ENCODE measurements at places on chromosomes 3 and 15.

- no peak for DNase-seq
These were observed 171.2 kb downstream of the ADAMTS17 start for GRCh38 chr15:100170291-100171210.

DNA sequence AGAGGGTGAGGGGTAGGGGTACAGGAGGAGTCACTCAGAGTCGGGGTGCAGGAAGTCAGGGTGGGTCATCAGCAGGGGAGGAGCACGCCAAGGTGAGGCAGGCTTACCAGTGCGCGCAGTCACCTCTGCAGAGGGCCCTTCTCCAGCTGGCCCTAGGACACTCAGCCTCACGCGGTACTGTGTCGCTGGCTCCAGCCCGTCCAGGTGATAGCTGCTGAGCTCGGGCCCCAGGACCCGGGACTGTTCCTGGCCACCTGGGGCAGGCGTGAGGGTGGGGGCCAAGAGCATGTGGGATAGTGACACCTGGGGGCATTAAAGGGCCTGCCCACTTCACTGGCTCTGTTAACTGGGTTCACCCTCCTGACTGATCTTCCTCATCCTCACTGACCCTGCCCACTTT, 7.4 kb downstream of the COL7A1 start:
- no peak for DNase-seq

DNA sequence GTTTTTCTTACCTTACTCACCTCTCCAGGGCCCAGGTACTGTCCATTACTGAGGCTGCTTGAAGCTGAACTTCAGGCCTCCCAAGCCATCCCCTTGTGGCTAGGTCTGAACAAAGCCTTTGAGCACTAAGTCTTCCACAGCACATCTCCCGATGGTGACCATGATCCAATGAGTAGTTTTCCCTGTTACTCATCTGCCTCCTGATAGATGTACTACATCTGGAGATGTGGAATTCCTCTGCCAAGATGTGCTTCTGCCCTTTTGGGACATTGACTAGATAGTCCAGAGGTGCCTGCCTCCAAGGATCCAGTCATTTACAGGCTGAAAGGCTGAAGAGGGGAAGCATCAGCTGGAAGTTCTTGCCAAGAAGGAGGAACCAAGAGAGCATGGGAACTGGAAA, 28.9 kb upstream of the SLC35G2 start:
- DNase-seq, result no peak

DNA sequence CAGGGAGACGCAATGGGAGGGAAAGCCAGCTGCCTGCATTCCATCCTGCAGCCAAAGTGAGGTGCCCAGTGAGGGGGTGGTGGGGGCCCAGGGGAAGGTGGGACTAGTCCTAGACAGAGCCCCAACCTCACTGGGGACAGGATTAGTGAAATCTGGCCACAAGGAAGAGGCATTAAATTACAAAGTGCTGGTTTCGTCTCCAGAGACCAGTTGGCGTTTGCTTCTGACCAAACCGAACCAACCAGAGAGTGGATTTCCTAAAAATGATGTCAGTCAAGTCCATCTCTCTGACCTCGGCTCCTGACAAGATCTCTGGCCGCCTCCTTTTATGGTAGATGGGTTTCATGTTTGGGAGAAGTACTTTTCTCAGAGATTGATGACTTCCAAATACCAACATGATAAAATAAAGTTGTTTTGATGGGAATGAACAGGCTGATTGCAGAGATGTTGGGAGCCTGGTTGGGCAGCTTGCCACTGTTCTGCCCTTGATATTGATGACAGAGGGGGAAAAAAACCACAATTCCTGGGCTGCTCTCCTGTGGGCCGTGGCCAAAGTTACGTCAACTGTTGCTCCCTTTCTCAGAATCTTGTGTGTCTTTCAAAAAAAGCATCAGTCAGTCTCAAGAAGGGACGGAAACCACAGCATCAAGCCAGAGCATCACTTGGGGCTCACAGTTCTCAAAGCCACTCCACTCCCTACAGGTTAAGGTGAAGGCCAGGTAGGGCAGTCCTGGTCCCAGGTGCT, 24.6 kb downstream of the ITGA11 start:
- DNase-seq, result no peak

DNA sequence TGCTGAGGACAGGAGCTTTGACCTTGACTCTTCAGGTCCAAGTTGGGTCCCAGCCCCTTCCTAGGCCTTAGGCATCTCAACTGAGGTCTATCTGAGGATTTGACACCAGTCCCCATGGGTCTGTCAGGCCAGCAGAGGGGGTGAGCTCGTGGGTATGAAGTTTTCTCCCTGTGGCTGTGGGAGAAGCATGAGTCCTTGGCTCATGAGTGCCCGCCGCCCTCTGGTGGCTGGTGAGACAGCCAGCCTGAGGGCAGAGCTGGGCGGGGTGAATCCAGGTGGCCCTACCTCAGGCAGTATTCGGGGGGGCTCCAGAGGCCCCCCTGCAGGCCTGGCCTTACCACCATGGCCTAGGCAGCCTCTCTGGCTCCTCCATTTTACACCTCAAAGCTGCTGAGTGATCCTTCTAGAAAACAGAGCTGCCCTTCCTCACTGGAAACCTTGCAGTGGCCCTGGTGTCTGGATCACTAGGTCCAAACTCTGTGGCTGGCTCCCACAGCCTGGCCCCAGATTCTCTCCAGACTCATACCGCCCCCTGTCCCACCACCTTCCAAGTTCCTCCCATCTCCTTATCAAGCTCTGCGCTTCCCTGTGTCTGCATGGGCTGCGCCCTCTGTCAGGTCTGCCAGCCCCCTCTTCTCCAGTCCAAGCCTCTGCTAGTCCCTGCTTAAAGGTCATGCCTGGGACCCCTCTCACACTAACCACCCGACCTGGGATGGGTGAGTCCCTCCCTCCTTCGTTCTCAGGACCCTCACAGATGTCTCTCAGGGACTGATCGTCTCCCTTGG, 16.1 kb downstream of the SH2D7 start:
- peak; percentile 22 for DNase-seq

- no peak for DNase-seq
These were observed 92.2 kb upstream of the TNFAIP8L3 start for GRCh38 chr15:51186891-51187290.

DNA sequence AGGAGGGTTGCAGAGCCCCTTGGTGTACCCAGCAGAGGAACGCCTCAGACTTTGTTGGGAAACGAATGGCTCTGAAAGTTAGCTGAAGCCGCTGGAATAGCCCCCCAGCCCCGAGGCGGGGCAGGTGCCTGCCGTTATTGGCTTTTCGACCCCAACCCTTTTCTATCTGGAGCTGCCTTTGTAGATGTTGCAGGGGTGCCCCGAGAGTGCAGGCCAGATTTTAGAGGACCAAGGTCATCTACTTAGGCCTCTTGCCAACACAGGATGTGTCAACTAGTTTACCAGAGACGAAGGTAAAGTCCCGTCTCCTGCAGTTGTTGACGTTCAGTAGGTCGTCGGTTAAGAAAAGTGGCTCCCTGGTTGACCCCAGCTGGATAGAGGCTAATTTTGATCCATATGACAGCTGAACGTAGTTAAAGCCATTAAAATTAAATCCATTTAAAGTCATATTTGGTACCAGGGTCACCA, 579 bp upstream of the UBE3A start:
- DNase-seq, result no peak

DNA sequence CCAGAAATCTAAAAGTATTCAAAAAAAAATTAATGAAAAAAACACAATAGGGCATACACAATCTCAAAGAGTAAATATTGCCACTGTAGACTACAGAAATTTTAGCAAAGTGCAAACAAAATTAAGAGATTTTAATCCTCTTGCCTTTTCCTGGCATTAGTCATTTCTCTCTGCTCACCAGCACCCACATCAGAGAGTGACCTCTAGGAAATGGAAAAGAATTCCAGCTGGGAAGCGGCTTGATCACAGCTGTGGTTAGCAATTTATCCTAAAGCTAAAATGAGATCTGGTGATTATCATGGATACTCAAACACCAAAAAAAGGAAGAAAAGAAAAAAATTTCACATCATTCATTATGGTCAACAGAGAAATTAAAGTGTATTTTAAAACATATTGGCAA, 7.5 kb downstream of the CSNK1G1 start:
- DNase-seq, result no peak

DNA sequence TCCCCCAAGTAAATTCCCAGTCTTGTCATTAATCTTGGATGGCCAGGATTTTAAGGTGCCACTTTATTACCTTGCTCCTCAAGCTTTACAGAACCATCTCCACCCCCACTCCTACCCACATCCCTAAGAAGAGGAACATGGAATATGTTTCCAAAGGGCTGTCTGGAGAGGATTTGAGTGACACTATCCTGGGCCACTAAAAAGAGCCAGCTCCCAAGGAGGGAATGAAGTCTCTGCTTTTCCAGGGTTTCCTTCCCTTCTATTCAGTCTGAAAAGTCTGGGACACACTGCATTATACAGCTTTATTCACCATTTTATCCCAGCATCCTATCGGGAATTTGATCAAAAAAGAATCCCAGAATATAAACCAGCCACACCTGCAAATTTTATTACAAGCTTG, 35.6 kb upstream of the MECOM start:
- no peak for DNase-seq

DNA sequence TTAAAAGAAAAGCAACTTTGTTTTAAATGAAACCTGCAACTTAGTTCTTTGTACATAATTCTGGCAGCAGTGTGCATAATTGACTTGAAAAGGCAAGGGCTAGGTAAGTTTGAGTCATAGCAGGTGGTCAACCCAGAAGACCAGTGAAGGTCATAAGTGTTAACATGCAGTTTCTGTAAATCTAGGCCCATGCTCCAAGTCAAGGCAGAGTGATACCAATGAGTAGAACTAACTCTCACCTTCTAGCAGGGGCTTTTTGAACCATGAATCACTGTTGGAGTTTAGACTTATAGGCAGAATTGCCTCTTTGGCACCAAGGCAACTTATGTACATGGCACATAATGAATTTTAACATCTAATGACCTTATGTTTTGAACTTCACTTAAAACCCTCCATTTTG, 29.5 kb upstream of the IL20RB start:
- no peak for DNase-seq

DNA sequence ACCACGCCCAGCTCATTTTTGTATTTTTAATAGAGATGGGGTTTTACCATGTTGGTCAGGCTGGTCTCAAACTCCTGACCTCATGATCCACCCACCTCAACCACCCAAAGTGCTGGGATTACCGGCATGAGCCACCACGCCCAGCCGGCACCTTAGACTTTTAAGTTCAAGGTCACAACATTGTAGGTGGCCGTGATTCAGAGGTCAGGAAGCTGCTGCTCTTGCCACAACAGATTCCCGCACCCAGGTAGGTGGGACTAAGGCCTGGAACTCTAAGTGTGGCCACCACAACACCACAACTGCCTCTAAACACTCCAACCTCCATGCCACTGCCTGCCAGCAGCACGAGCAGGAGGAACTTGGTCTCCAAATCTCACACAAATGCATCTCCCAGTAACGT, 196.8 kb downstream of the STT3B start:
- DNase-seq, result no peak

DNA sequence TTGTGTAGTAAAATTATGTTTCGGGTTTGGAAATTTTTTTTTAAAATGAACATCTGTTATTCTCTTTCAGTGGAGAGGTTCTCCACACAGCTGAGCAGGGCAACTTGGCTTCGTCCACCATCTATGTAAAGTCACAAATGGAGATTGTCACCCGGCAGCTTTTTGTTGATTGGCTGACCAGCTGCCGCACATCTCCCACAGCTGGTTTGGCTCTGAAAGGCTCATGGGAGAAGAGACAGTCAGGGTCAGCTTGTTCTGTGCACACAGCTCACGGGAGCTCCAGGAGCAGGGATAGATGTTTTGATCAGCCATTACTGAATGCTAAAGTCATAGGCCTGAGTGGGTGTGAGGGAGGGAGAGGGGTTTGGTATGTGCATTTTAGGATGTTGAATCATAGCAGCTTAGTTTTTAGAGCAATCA, 12.9 kb upstream of the CCDC80 start:
- no peak for DNase-seq

- DNase-seq, result no peak
These were observed 89.9 kb upstream of the DCBLD2 start for GRCh38 chr3:98991393-98991792.

DNA sequence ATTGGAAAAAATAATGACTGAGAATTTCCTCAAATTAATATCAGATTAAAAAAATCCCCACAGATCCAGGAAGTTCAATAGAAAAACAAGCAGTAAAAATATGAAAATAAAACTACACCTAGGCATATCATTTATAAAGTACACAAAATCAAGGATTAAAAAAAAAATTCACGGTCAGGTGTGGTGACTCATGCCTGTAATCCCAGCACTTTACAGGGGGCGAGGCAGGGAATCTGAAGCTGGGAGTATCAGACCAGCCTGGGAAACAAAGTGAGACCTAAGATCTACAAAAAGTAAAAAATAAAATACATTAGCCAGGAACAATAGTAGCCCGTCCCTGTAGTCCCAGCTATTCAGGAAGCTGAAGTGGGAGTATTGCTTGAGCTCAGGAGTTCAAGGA, 778.3 kb upstream of the ALCAM start:
- DNase-seq, result no peak

GRCh38 chr15:77282333-77282732, 137.6 kb downstream of the PEAK1 start:
- DNase-seq, result no peak

- DNase-seq, result no peak
These were observed 1.0 kb downstream of the GLYCTK start for GRCh38 chr3:52288674-52289073.

GRCh38 chr3:134105876-134106556, 76.3 kb upstream of the SLCO2A1 start:
- DNase-seq, result no peak
